Neural crest cell (in vitro differentiated cells): ENCODE measurements at places on chromosomes 5 and 9.

DNA sequence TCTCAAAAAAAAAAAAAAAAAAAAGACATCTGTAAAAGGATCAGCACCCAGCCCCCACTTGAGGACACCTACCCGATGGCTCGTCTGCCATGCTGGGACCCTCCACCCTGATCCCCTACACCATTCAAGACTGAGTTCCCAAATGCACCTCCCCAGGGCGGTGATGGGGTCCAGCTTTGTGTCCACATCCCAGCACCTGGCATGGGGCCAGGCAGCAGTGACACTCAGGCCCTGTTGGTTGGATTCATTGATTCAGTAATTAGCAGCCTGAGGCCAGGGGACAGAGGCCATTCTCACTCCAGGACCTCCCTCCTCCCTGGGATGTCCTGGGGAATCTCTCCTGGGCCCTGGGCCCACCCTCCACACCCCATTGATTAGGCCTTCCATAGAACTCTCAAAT is 88.8 kb upstream of the RUFY1 start:
- no peak for DNase-seq

GRCh38 chr9:115717298-115717697 is 436.3 kb upstream of the PAPPA start:
- no peak for DNase-seq

DNA sequence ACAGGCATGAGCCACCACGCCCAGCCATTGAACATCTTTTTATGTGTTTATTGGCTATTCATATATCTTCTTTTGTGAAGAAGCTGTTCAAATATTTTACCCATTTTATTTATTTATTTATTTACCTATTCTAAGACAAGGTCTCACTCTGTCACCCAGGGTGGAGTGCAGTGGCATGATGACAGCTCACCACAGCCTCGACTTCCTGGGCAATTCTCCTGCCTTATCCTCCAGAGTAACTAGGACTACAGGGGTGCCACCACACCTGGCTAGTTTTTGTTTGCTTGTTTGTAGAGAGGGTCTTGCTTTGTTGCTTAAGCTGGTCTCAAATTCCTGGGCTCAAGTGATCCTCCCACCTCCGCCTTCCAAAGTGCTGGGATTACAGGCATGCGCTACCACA is 33.5 kb downstream of the NAIF1 start:
- no peak for DNase-seq

GRCh38 chr9:68625559-68625958 is 79.5 kb upstream of the PIP5K1B start:
- no peak for DNase-seq

- DNase-seq, result no peak
Measured at GRCh38 chr9:757246-757881, 84.1 kb upstream of the DMRT1 start.

GRCh38 chr9:134136996-134137299 is 1.1 kb downstream of the WDR5 start:
- no peak for DNase-seq

DNA sequence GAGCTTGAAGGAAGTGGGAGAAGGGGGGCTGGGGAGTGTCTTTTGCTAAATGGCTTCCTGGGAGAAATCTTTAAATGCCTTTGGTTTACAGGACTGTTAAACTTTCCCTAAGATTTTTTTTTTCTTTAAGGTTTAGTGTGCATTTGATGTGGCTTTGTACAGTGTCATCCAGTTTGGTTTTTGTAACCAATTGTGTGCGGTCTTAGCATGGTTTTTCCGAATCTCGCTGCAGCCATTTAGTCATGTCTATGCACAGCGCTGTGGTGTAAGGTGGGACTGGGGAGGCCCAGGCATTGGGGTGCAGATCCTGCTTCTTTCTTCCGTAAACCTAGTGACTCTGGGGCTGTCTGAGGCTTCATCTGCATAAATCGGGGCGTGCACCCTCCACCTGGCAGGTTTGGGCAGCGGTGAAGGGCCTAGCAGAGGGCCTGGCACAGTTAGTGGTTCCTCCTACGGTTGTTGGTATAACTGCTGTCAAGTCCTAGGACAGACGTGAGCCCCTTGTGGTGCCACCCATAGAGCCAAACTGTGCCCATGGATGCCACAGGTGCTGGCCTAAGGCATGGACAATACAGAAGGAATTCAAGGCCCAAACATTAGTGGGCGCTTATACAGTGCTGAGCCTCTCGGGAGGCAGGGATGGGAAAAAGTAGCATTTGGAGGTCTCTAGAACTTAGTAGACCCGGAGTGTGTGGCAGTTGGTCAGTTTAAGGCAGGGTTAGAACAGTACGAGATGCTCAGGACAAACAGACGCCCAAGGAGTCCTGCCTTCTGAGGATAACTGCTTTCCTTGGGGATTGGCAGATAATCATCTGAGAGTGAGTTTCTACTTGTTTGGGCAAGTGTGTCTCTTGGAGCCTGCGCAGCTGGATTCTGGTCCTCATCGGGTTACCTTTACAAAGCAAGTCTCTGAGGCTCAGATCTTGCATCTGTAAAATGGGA is 1.5 kb downstream of the PRRC2B start:
- DNase-seq, result no peak

DNA sequence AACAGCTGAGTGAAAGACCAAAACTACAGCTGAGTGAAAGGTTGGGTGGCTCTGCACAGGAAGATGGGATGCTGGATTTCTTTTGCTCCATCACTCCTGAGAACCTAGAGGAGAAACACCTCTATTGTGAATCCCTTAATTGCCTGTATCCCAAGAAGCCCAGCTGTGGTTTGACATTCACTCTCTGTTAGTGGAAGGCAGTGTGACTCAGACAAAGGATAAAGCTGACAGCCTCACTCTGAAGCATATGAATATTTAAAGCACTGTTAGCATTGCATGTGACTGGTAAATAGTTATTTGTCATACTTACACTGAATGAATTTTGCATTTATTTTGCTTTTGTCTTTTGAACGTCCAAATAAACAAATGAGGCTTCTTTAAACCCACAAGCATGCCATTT is 367.1 kb upstream of the RIOK2 start:
- no peak for DNase-seq

DNA sequence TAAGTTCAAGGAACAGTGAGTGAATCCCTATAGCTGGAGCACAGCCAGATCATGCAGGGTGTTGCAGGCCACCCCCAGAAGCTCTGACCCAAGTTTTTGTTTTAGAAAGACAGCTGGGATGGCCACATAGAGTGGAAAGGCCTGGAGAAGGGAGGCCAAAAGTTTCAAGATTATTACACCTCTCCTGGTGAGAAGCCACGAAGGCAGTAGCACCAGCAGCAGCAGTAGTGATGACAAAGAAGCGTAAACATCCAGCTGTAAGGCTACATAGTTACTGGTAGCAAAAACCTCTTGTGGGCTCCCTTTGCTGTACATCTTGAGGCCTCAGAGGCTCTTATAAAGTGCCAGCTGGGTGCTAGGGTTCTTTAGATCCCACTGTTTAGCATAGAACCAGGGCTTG is 11.8 kb downstream of the ADAMTSL1 start:
- DNase-seq, result no peak

- no peak for DNase-seq
Measured at GRCh38 chr9:97906236-97906831, 16.0 kb downstream of the TRMO start.

- DNase-seq, result no peak
Measured at GRCh38 chr9:20242510-20243189, 379.6 kb downstream of the MLLT3 start.

GRCh38 chr9:130051855-130052254 is 1.9 kb upstream of the GPR107 start:
- DNase-seq, result no peak

GRCh38 chr5:4576161-4576748 is 563.9 kb upstream of the ADAMTS16 start:
- no peak for DNase-seq

- DNase-seq, result no peak
Measured at GRCh38 chr9:134233022-134233421, 68.7 kb upstream of the RNU6ATAC start.

DNA sequence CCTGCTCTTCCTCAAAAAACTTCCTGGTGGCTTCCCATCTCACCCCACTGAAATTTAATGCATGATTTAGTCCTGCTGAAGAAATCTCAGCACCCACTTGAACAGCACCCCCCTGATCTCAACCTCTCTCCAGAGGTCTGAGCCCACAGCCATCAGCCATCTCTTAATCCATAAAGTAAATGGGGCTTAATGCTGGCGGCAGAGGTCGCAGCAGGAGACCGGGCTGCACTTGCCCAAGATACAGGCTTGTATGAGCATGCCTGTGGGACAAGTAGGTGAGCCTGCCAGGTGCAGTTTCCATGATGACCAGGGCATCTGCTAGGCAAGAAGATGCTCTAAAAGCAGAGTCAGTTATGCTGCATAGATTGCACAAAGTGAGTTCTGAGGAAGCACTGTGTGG is 52.4 kb upstream of the CTXN3 start:
- no peak for DNase-seq

DNA sequence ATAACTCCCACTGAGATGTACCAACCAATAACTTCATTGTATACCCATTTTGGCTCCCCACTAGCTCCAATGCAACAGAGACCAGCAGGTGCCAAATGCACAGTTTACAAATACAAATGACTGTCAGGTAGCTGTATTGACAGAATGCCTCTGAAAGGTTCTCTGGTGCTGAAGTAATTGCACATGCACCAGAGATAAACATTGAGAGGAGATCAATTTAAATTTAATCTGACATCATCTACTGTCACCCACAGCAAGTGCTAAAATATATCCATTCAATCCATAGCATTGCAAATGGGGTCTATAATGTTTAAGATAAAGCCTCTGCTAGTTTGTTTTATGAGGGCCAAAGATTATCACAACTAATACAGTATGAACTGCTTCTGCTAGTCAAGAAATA is 80.2 kb downstream of the STX17 start:
- DNase-seq, result no peak

DNA sequence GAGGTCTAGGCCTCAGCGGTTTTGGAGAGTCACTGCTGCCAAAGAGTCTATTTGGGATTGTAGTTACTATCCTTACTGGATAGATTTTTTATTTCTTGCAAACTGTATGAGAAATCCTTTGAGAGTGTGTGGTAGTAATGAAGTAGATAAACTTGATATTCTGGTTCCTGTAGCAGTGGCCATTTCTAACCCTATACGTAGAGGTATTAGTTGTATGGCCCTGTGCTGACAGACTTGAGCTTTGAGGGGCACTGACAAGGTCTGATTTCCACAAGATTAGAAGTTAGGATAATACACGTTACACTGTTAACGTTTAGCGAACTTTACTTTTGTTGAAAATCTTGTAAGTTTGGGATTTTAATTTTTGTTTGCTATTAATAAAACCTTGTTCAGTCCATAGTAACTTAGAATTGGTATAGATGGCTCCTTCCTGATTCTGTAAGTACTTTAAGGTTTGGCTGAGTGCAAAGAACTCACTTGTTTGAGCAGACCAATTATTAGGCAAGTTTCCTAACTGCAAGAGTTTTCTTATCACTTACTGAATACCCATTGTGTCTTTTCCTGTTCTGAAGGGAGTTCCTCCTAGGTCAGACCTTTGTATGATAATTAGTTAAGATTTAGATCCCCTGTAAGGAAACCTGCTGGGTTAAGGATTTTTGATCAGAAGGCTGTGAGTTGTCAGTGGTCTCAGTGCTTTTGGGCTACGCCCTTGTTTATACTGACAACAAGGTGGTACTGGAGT is 31.4 kb downstream of the GCNT1 start:
- DNase-seq, result no peak

GRCh38 chr9:113600871-113601614 is 137.5 kb downstream of the RGS3 start:
- no peak for DNase-seq
